ENCODE measurements at places on chromosomes 2 and 18.

DNA sequence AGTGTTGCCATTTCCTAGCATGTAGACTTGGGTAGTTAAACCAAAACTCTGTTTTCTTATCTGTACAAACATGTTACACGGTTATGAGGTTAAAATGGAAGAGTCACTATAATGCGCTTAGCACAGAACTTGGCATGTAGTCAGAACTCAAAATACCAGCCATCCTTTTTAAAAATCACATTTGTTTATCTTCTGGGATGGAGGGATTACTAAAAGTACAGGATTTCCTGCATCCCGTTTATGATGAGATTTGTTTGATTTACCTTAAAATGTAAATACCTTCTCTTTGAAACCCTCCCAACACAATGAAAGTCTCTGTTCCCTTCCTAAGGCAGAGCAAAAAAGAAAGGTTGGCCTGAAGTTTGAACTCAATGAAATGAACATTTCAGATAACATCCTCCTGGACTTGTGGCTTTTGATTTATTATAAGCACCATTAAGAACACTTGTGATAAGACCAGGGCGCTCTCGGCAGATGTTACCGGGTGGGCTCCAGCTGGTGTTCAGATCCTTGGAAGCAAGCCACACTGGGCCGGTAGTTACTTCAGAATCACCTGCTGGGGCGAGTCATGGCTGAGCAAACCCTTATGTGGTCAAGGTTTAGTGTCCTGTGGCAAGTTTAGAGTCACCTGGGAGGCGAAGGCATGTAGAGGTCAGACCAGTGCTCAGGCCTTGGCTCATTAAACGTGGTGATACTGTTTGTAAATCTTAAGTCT, 105.7 kb downstream of the MGAT5 start:
- DNase-seq, result no peak

DNA sequence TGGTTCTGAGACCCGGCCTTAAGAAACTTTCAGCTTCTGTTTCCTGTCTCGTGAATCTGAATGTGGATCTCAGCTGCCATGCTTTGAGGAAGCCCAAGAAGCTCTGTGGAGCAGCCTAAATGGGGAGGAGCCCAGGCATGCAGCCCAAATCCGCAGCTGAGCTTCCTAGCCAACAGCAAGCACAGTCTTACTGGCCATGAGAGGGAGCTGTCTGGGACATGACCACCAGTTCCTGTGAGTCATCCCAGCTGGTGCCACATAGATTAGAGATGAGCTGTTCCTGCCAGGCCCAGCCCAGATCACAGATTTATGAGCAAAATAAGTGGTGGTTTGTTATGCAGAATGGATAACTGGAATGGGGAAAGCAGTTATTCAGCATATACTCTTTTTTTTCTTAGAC, 224.4 kb upstream of the APCDD1 start:
- DNase-seq, result no peak

DNA sequence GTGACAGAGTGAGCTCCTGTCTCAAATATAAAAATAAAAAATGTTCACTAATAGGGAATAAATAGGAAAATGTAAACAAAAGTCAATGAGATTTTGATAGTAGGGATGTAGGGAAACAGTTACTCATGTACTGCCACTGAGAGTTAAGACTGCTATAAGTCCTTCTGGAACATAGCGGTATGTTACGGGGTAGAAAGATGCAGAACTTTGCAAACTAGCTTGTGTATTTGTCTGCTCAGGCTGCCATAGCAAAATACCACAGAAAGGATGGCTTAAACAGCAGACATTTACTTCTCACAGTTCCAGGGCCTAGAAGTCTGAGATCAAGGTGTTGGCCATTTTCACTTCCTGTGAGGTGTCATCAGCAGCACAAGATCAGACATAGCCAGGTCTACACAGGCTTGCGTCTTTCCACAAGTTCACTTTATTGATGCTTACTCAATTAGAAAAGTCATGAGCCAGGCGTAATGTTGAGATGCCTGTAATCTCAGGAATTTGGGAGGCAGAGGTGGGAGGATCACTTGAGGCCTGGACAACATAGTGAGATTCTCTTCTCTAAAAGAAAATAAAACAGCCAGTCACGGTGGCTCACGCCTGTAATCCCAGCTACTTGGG, 8.8 kb downstream of the TXNDC2 start:
- no peak for DNase-seq

- no peak for DNase-seq
Measured at GRCh38 chr2:192487636-192488035, 292.9 kb upstream of the TMEFF2 start.

GRCh38 chr2:173087214-173087581, 11.6 kb downstream of the MAP3K20 start:
- DNase-seq, result no peak

DNA sequence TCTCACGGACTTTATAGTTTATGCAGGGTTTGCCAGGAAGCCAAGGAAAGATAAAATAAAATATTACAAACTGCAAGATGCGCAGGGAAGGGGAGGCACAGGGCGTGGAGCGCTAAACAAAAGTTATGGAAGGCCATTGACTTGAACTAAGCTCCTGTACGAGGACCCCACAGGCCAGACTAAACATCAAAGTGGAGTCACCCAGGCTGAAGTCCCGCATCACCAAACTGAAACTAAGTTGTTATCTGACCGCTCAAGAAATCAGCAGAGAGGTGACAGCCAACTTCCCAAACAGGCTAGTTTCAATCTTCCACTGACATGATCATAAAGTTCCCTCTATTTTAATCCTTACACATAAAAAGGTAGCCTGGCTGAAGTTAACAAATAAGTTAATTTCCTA, 90.5 kb upstream of the YWHAQ start:
- DNase-seq, result no peak

DNA sequence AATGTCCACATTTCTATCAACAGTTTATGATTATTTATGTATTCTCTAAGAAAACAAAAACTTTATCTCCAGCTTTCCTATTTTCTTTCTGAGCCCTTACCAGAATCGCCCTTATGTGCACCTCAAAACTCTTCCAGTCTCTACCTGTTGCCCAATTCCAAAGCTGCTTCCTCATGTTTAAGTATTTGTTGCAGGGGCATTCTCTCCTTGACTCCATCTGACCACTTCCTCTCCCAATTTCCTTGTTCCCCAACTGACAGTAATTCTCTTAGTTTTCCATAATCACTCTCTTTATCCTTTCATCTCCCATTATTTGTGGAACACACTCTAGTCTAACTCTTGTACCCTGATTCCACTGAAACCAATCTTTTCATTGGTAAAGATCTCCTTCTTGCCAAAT, 105.4 kb upstream of the RBBP8 start:
- DNase-seq, result no peak

- no peak for DNase-seq
Measured at GRCh38 chr2:182463760-182464159, 36.9 kb upstream of the PDE1A start.

DNA sequence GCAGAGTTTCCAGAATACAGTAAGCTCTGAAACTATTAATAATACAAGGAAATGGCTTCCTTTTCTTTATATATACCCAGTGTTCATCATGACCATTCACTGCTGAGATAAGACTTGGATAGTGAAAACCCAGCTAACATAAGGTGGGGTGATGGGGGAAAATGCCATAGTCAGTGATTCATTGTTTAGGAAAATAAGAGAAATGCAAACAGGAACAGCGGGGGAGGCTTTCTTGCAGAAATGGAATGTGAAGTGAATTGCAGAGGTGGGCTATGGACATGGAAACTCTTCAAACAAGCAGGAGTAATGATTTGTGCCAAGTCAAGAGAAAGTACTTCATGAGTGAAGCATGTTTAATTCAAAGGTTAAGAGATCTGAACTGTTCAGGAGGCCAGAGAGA, 519.4 kb downstream of the TDRD15 start:
- no peak for DNase-seq

- no peak for DNase-seq
Measured at GRCh38 chr18:47506897-47507296, 255.4 kb upstream of the SKOR2 start.

- DNase-seq, result no peak
Measured at GRCh38 chr2:20599001-20599600, 51.8 kb downstream of the HS1BP3 start.

DNA sequence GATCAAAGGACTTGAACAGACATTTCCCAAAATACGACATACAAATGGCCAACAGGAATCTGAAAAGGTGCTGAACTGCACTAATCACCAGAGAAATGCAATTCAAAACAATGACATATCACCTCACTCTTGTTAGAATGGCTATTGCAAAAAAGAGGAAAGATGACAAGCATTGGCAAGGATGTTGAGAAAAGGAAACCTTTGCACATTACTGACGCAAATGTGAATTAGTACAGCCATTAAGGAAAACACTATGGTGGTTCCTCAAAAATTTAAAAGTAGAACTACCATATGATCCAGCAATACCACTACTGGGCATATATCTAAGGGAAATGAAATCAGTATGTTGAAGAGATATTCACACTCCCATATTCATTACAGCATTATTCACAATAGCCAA, 57.7 kb upstream of the ASPRV1 start:
- no peak for DNase-seq

DNA sequence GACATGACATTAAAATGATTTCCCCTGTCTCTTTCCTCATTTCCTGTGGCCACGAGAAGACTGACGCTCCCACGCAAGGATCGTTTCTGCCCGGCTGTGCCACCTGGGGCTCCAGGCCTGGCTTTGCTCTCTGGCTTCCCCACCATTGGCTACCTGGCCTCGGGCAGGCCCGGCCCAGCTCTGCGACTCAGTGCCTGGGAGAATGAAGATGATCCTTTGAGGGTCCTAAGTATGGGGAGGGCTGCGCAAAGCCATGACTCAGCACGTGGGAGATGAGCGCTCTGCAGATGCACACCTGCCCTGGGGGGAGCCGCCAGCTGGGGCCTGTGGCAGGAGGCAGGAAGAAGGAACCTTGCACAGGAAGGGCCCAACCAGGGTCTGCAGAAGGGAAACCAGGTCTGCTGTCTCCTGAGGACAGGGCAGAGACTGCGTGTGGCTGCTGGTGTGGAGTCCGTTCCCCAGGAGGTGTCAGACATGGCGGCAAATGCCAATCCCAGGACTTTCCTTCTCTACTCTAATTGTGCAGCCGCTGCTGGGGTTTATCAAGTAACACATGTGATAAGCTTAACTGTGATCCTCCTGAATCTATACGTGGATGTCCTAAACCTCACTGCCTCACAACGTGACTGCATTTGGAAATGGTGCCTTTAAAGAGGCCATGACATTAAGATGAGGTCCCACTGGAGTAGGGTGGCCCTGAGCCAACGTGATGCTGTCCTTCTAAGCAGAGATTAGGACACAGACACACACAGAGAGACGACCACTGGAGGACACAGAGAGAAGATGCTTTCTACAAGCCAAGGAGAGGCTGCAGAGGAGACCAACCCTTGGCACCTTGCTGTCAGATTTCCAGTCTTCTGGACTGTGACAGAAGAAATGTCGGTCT, 32.9 kb downstream of the MBP start:
- no peak for DNase-seq

DNA sequence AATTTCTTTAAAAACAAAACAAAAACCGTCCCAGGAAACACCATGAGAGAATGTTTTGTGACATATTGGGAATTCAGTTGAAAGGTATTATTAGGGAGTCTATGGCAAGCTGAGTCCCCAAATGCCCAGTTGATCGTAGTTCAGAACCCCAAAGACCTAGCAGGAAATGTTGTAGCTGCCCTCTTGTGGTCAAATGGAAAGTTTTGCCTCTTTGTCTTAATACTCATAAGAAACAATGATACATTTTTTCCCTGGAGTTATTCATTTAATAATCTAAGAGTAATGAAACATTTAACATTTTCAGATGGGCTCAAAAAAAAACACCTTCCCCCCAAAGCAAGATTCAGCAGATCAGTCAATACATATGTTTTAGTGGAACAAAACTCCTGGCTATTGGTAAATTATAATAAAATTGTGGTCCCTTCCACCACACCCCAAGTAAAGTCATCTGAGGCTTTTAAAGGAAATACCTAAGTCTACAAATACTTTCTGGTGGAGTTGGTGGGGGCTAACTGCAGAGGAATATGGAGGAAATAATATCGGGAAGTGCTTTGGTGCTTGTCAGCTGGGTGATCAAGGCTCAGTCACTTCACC, 37.8 kb upstream of the EFEMP1 start:
- DNase-seq, result no peak

- DNase-seq, result no peak
Measured at GRCh38 chr2:159206736-159207380, 79.6 kb downstream of the WDSUB1 start.

DNA sequence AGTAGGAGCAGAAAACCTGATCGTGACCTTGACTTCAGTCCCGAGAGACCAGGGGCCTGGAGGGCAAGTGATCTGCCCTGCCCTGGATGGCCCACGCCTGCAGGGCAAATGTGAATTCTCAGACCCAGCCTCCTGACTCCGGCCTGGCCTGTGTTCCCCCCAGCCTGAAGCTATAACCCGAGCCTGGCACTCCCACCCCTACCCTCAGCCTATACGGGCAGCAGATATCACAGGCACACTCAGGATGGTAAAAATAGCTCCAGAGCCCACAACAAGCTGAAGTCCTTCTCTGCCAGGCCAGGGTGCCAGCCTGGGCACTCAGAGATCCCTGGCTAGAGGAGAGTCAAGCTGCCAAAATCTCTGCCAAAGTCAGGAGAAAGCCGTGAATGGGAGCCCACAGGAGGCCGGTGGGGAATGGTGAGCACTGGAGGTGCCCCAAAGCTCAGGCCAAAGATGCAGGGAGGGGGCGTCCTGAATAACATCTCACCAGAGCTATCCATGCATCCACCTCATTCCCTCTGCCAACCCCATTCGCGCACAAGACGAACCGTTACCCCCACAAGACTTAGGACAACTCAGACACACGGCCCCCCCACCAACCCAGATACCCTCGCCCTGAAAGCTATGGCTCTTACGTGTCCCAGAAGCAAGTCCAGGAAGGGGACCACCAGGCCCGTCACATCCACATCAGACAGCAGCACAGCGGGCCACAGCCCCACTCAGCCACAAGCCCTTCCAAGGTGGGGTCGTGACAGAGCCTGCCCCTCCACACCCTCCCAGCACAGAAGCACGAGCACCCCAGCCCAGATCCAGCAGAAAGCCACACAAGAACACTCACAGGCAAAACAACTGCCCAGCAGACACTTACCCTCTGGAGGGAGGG, 144.9 kb downstream of the TNS1 start:
- no peak for DNase-seq

DNA sequence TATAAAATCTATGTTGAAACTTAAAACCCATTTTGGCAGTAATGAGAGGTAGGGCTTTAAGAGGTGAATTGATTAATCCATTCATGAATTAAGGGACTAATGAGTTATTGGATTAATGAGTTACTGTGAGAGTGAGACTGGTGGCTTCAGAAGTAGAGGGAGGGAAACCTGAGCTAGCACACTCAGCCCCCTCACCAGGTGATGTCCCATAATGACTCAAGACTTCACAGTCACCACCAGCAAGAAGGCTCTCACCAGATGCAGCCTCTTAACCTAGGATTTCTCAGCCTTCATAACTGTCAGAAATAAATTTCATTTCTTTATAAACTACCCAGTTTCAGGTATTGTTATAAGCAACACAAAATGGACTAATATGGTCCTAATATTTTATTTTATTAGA, 621.7 kb upstream of the ACVR2A start:
- DNase-seq, result no peak

DNA sequence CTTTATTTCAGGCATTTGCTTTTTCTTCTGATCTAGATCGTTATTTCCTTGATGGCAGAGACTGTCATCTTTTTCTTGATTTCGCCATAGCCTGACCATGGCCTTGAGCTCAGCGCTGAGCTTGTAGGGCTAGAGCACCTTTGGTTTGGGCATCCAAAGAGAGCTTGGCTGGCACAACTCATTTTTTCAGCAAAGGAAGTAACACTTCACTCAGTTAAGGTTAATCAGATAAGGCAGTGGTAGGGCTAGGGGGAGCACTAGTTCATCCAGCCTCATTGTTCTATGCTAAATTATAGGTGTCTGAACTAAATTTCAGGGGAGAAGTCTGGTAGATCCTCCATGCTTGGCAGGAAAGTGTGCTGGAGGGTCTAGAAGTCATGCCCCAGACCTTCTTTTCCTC, 125.0 kb downstream of the SETBP1 start:
- no peak for DNase-seq

All from stimulated activated CD8-positive, alpha-beta memory T cell treated with anti-CD3 and anti-CD28 coated beads, Interleukin-15, amount 100 ng/mL, for 4 hours (primary cell).